ENCODE measurements at places on chromosomes 6 and 20.

GRCh38 chr6:166471797-166472260, 89.1 kb upstream of the MPC1 start:
- no peak for DNase-seq

GRCh38 chr20:18929800-18930199, 116.2 kb downstream of the SCP2D1 start:
- no peak for DNase-seq

DNA sequence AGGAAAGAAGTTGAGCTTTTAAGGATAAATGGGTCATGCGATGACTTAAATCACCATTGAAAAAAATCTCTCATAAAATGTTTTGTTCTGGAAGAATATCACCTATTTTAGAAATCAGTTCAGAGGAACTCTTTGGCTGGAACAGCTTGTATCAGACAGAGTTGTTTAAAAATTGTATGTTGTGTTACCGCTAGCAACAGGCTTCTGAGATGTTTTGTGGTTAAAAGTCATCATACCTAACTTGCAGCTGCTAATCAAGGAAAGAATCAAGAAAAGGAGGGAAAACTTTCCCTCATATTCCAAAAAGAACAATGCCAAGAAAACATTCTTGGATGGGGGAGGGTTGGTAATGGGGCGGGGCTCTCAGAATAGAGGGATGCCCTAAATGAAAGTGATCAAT, 220.7 kb upstream of the CITED2 start:
- DNase-seq = no peak

- no peak for DNase-seq
These were observed 381.0 kb downstream of the MAFB start for GRCh38 chr20:40307997-40308396.

DNA sequence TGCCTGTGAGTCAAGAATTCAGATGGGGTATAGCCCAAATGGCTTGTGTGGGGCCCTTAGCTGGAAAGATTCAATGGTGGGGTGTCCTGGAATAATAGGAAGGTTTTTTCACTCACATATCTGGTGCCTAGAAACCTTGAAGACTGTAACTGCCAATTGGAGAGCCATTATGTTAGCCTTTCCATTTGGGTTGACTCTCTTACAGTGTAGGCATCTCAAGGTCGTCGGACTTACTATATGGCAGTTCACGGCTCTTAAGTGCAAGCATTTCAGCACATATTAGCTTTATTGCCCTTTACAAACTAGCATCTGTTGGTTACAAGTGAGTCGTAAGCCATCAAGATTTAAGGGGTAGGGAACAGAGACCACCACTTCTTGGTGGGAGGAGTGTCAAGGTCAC, 74.1 kb downstream of the CD2AP start:
- DNase-seq = no peak

GRCh38 chr6:42229506-42230119, 12.0 kb upstream of the MRPS10 start:
- no peak for DNase-seq

GRCh38 chr6:166687879-166688205, 60.8 kb upstream of the RPS6KA2 start:
- no peak for DNase-seq

- DNase-seq = no peak
These were observed 38.3 kb downstream of the METTL24 start for GRCh38 chr6:110319843-110320242.
